Cerebellum (tissue), 4 donors: ENCODE measurements at places on chromosomes 5 and 9. TPM values are rescaled to one million over a fixed set of nuclear protein-coding genes. Genes with fewer than 3 reads are reported as not detected.

DNA sequence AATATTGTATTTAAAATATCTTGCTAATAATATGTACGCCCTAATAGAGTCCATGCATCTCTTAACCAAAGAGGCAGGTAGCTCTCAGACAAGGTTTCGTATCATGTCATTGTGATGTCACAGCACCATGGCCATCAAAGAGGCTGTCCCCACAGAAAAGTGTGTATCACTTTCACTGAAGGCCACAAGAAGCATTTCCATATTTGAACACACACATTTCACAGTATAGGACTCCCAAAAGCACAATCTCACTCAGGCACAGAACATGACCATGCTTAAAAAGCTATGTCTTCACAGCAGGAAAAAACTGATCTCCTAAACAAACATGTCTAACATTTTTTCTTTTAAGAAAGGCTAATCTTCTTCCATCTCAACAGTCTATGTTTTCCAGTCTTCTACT is 133.8 kb downstream of the DENND1A start:
- no peak for DNase-seq

GRCh38 chr5:6716629-6717149 is 3.5 kb downstream of the TENT4A start:
- no peak for DNase-seq

Gene OTP
- total RNA-seq = 0.27 TPM

- no peak for DNase-seq
Measured at GRCh38 chr5:39341896-39342295, 22.4 kb downstream of the C9 start.

DNA sequence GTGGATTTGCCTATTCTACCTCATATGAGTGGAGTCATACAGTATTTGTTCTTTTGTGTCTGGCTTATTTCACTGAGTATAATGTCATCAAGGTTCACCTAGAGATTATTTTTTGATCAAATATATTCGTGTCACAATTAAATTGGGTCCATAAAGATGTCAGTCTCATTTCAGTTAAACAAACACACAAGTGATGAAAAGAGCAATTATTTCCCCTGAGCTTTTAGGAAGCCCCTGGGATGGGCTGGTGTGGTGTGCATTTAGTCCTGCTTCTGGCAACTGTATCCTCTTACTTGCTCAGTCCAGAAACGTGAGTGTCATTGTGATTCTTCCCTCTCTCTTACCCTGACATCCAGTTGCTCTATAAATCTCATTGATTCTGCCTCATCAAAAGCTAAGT is 52.8 kb upstream of the CARTPT start:
- DNase-seq = no peak

DNA sequence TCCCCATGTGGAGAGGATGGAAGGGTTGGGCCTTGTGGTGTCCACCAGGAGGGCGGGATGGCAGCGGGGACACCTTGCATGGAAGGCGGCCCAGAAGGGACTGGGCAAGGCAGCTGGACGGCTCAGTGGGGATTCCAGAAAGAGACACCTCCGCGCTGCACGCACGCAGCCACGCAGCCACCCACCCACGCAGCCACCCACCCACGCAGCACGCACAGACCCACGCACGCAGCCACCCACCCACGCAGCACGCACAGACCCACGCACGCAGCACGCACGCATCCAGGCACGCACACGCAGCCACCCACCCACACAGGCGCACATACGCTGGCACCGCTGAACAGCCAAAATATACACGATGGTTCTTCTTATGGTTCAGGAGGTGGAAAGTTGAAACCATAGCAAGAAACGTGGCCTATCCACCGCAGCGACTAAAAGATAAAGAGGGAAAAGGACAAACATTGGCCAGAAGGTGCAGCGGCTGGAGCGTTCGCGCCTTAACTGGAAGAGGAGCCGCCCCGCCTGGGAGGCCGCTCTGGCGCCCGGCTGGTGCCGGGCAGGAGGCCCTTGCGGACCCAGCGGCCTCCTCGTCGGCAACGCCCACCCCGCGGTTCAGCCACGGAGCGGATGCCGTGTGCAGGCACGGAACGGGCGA is 22.2 kb upstream of the EXOC3 start:
- no peak for DNase-seq

Gene ACTBL2
- total RNA-seq = not detected

- no peak for DNase-seq
Measured at GRCh38 chr9:110986529-110986928, 51.7 kb downstream of the LPAR1 start.

DNA sequence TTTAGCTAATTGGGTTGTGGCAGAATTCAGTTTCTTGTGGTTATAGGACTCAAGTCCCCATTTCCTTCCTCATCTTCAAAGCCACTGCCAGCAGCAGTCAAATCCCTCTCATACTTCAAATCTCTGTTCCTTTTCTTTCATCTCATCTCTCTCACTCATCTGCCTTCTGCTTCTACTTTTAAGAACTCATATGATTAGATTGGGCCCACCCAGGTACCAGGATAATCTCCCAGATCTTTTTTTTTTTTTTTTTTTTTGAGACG is 8.0 kb upstream of the REEP5 start:
- no peak for DNase-seq

GRCh38 chr5:36694351-36694750 is 87.9 kb downstream of the SLC1A3 start:
- no peak for DNase-seq

Gene GABRA6
- total RNA-seq = 4.4 TPM

Gene HAVCR1
- total RNA-seq = 0.36 TPM

DNA sequence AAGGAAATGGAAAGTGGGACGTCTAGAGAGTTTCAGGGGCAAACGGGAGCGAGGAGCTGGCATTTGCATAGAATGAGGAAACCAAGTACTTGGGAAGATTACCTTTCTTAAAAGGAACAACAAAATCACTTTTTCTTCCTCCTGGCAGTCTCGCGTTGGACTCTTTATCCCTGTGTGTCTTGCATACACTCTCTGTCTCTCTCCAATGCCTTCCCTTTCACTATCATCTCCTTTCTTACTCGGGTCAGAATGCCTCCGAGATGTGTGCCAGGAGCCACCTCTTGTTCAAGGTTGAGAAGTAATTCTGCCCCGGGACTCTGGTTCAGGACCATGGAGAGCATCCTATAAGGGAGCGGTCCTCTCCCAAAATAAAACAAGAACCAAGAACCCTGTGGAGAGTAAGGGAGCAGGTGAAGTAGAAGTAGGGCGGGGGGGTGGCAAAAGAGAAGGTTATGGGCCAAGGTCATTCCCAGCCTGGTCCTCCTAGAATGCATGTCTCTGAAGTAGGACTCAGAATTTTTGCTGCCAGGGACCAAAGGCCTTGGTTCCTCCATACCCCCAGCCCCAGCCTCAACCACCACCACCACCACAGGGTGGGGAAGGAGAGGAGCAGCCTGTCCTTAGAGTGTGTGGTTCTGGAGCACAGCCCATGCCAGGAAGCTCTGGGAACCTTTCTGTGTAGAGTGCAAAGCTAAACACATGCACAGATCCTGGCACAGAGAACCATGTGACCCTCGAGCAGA is 72.1 kb upstream of the ARAP3 start:
- no peak for DNase-seq
